ENCODE measurements at places on chromosomes 13 and 19.

DNA sequence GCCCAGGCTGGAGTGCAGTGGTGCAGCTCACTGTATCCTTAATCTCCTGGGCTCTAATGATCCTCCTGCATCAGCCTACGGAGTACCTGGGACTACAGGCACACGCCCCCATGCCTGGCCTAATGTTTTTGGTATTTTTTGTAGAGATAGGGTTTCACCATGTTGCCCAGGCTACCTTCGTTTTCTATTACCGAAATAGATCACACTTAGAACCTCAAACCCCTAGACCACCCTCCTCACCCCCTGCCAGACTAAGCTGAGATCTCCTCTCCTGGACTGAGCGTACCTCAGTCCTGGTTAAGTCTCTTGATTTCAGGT is 391 bp downstream of the KLF1 start:
- DNase-seq = no peak

DNA sequence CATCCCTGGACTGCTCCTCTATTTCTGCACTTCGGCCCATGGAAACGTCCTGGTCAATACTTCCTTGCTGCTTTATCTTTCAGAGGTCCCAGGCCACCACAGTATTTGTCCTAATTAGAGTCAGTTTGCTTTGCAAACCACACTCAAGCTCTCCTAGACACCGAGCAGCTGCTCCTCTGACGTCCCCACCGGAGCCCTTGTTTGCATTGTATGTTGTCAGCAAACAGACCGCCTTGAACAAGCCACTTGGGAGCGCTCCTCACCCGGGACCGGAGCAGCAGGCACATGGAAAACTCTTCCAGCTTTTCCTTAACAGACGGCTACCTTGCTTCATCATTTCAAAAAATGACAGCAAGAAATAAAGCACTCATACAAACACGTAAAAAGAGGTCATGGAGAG is 51.5 kb upstream of the GTF3A start:
- peak; percentile 89 for DNase-seq

GRCh38 chr13:95644601-95645052 is at the start of gene DZIP1:
DZIP1 (minus strand) TSS chr13:95644706; CDS start chr13:95642029, 2,677 bp downstream.
- peak; percentile 77 for DNase-seq

DNA sequence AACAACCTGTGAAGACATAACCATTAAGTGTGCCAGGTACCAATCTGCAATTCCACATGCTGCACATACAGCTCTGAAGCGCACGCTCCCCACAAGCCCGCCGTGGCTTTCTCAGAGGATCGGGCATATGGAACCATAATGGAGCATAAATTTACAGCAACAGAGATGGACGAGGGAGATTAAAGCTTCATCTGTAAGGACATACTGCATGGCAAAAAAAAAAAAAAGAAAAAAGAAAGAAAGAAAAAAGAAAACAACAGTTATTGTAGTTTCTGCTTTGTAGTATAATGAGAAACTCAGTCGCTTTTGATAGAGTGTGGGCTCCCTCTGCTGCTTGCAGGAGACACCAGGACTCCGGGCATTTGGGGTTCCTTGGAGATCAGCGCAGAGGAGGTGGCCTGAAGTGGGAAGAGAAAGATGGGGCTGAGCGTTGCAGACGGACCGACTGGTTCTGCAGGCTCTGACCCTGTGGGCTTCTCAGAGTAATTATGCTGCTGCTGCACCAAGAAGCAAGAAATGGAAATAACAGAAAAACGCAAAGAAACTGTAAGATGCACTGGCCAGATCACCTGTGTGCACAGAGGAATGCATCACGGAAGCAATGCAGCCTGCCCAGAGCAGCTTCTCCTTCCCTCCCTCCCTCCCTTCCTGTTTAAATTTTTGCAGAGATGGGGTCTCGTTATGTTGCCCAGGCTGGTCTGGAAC is 10.8 kb upstream of the PDCD5 start:
- DNase-seq = peak; percentile 58

- DNase-seq = peak; percentile 37
These were observed 140.3 kb upstream of the SOX1 start for GRCh38 chr13:111926501-111927180.

DNA sequence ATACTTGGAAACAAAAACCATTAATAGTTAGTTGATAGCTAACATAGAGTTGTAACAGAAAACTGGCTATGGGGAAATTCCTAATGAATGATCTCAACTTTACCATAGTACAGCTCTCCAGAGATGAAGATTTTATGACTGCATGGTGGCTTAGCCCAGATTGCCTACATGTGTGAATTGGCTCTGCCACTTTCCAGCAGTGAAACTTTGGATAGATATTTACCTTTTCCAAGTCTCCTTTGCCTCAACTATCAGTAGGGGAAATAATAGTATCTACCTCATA is 161.1 kb downstream of the LACC1 start:
- DNase-seq = no peak

- DNase-seq = no peak
These were observed 207.4 kb downstream of the COG6 start for GRCh38 chr13:39862900-39863299.

GRCh38 chr13:60435762-60436374 is 38.8 kb downstream of the TDRD3 start:
- no peak for DNase-seq

GRCh38 chr19:4533835-4534424 is 1.1 kb downstream of the PLIN5 start:
- DNase-seq = no peak

DNA sequence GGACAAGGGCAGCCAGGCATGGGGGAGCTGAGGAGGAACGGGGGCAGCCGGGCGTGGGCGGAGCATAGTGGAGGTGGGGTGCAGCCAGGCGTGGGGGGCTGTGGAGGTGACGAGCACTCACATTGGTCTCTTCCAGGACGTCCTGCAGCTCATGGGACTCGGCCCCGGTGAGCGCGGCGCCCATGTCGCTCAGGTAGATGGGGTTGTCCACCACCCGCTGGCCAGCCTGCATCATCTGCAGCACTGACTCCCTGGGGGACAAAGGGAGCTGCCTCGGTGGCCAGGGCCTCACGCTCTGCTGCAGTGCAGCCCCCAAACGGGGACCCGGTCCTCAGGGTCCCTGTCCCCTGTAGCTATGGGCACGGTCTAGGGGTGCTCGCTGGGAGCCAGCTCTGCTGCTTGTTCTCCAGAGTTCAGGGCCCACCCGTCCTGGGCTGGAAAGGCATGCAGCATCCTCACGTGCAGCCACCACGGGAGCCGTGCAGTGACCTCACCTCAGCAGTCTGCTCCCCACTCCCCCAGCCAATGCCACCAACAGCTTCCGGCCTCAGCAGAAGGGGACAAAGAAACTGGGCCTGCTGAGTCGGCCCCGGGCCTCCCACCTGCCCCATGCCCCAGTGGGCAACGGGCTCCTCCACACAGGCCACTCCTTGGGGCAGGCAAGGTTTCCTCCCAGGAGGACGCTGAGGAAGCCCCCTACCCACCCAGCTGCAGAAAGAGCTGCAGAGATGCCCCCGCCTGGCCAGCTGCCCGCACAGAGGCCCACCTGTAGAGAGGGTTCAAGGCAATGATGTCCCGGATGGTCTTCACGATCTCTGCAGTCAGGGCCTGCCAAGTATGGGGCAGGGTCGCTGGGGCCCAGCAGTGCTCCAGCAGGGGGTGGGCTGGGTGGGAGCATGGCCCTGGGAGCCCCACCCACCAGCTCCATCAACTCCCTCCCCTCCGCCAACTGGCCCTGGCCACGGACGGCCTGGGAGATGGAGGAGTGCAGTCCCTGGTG is 12.1 kb downstream of the LONP1 start:
- no peak for DNase-seq
